ENCODE measurements at places on chromosomes 5 and 9.
A peak's percentile ranks its signal among the peaks of the same experiment; 100 is the strongest.

DNA sequence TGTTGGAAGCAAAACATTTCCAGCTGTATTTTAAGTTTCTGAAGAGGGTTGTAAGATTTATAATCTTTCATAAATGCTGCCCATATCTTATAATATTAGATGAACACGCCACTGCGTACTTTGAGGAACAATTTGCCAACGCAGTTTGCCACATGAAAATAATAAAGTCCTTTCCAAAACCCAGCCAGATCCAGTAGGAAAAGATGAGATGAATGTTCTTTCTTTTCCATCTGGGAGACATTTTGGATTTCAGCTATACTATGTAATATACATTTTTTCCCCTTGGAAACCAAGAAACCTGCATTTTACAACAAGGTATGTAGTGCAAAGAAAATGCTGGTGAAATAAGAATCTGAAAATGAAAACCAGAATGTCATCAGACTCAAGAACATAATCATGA lies 125.4 kb downstream of the NFIB start:
- DNase-seq: no peak

DNA sequence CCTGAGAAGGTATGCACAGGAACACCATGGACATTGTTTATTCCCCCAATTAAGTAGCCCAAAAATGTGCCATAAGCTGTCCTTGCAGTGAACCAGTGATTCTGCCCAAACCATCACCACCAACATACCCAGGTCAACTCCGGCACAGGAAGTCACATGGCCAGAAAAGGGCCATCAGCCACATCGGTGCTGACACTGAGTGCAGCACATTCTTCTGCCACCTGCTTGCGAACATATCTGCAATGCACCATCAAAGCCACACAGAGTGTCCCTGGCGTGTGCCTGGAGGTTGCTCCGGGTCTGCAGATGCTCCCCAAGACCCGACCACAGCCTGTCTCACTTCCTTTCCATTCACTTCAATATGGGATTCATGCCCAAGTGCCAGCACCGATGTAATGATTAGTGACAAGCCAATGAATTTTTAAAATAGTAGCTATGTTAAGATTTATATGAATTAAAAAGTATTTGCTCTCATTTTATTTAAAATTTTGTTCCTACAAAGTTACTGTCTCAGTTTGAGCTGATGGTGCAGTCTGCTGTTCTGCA lies 37.6 kb downstream of the SYK start:
- DNase-seq: no peak

- no peak for DNase-seq
These were observed 196.5 kb downstream of the COMMD10 start for GRCh38 chr5:116281309-116281708.

DNA sequence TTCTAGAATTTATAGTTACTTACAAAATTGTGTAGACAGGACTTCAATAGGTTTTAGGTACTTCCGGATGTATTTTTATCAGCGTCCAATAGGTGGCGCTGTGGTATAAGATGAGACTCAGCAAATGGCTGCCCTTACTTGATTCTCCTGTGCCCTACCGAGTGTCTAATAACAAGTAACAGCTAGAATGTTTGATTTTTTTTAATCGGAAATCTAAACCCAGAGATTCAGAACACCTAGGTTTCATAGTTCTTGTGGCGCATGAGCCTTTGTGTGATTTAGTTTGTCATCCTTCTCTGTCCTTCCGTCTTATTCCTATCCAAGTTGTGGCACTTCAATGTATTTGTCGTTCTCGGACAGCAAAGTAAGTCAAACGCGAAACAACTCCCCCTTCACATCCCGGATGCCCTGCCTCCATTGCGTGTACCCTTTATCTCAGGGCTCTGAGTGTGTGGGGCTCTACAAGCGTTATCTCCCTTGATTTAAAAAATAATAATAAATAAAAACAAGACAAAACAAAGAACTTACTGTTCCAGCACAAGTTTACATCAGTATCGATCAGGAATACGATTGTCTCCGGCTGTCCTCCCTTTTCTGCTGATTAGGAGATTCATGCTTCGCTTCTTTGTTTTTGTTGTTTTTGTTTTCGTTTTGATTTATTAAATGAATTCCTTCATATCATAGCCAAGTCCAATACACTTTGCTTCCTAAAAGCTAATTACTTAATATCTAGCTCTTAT lies 50.7 kb upstream of the SLC30A5 start:
- peak; percentile 59 for DNase-seq

Measured in stimulated activated CD4-positive, alpha-beta T cell treated with anti-CD3 and anti-CD28 coated beads, Interleukin-4, amount 100 ng/mL, for 1 hour (primary cell).